Caco-2 (cell line): ENCODE measurements at places on chromosomes 13 and 19. TPM values are rescaled to one million over a fixed set of nuclear protein-coding genes. Genes with fewer than 3 reads are reported as not detected.
A peak's percentile ranks its signal among the peaks of the same experiment; 100 is the strongest.

GRCh38 chr19:55442372-55442961 lies 633 bp downstream of the SHISA7 start:
- no peak for DNase-seq

The MED4 gene
- total RNA-seq: 56.8 and 62.1 TPM in 2 replicates

DNA sequence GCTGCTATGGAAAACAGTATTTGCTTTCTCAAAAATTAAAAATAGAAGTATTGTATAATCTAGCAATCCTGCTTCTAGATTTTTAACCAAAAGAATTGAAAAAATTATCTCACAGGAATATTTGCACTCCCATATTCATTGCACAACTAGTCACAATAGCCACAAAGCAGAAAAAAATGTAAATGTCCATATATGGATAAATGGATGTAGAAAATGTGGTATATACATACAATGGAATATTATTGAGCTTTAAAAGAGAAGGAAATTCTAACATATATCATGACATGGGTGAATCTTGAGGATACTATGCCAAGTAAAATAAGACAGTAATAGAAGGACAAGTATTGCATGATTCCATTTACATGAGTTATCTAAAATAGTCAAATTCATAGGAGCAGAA lies 2753.0 kb downstream of the PCDH9 start:
- DNase-seq: no peak

The ZNF440 gene
- 12.5 and 13.4 TPM in 2 replicates for total RNA-seq

DNA sequence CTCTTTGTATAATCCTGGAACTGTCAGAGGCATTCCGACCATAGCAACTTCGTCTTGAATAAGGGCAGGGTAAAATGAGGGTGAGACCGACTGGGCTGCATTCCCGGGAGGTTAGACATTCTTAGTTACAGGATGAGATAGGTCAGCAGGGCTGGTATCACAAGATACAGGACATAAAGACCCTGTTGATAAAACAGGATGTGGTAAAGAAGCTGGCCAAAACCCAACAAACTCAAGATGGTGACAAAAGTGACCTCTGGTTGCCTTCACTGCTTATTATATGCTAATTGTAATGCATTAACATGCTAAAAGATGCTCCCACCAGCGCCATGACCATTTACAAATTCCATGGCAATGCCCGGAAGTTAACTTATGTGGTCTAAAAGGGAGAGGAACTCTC lies 27.7 kb upstream of the MBNL2 start:
- DNase-seq: peak; percentile 14

GRCh38 chr19:318509-318774 lies 26.2 kb downstream of the MIER2 start:
- no peak for DNase-seq

- DNase-seq: no peak
Measured at GRCh38 chr13:34730961-34731360, 211.1 kb upstream of the NBEA start.

The PODNL1 gene
- 0.72 TPM in 1 of 2 replicates, not detected in the other for total RNA-seq

DNA sequence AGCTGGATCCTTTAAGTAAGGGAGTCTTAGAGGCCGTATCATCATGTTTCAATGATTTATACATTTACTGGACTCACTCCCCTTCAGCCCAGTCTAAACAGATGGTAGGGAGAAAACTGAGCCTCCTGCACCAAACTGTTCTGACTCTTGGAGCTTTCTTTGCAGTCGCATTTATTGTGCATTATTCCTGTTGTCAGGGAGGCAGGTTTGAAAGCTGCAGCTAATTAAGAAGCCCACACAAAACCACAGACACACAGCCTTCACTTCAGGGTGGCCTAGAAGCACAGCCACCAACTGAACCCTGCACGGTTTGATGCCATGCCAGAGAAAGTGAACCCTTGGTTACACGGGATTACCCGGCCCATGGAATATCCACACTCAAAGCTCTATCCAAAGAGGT lies 911.0 kb downstream of the UQCRFS1 start:
- no peak for DNase-seq

DNA sequence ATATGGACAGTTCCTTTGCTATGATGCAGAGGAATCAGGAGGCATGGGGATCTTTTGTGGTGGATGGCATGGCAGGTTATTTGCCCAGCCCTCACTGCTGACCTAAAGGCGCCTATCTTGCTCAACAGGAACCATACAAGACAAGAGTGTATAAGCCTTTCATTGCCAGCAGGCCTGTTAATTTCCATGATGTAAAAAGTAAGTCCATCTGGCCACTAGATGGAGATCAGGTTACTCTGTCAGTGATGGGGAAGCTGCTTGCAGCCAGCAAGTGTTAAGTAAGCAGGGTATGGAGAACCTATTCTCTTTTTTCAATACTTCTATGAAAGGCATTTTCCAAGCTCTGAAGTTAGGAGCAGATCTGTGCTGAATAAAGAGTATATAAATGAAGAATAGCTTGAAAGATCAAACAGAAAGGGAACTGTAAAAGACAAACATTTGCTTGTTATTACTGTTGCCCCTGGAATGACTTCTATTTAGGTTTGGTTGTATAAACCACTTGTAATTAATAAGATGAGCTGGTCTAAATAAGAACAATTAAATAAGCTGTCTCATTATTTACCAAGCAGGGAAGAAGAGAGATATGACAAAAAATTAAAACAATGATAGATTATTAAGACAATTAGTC lies 210.9 kb downstream of the RGCC start:
- DNase-seq: peak; percentile 84

GRCh38 chr19:48120505-48120904 lies 9.9 kb upstream of the PLA2G4C start:
- DNase-seq: no peak

DNA sequence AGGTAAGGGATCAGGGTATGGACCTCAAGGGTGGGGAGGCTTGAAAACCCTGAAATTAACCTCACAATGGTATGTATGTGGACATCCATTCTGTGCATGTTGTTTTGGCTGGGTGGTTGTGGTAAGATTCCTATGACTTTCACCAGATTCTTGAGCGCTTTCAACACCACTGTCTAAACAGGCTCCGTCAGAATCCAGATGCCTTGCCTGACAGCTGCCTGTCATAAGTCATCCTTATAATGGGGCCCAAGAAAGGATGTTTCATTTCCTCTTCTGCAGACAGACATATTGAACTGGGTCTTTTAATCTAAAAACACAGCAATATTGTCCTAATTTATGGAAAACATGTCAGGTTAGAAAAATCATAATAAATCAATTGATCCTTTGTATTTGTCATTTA lies 41.3 kb downstream of the ALOX5AP start:
- no peak for DNase-seq

The CASP14 gene
- total RNA-seq: not detected in 2 replicates

- no peak for DNase-seq
Measured at GRCh38 chr13:90232291-90232690, 1115.2 kb upstream of the MIR17HG start.

The ZNF587 gene
- total RNA-seq: 70.5 and 78.0 TPM in 2 replicates

DNA sequence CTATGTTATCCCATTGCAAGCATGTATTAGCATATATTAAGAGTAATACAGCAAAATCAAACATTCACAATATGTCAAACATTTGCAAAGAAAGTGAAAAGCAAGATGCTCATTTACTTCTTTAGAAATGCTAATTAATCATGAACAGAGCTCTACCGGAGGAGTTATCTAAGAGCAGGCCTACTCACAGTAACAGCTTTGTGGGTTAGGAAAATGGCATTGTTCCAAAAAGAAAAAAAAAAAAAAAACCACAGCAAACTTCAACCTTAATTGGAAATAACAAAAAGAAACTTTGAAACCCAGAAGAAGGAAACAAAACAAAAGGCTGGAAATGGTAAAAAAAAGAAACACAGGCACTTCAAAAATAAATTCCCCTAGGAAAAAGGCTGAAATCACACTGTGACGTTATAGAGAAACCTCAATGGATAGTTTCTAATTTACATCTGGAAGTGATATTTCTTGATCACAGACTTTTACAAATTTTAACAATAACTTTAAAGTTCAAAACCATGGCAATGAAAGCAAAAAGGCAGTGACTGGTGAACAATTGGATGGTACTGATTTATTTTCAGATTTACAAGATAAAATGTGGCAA lies 1236.8 kb upstream of the SPRY2 start:
- no peak for DNase-seq

GRCh38 chr13:27504868-27505194 lies 54.5 kb upstream of the MTIF3 start:
- no peak for DNase-seq

DNA sequence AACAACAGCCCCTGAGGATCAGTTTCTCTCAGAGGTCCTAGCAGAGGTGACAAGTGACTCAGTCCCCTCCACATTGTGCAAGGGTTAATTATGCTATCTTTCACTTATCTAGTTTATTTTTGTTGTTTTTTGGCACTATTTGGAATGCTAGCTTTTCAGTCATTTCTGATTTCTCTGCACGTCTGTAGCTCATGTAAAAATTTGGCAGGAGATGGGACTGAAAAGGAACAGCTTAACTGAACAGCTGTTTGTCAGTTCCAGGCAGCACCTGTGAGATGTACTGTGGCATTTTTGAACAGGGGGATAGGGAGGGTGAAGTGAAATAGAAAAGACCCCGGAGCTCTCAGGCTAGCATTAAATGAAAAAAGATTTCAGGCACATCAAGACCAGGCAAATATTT lies 313.5 kb downstream of the SUCLA2 start:
- DNase-seq: no peak

DNA sequence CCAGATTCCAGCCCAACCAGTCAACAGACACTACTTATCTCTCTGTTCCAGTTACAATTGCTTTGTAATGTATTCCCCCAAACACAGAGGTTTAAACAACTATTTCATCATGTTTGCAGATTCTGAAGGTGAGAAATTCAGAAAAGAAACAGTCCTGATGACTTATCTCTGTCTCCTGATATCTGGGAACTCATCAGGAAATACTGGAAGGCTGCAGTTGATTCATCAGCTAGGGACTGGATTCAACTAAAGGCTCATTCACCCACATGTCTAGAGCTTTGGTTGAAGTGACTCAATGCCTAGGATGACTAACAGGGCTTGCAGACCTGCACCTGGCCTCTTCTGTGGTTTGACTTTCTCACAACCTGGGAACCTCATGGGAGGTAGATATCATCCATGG lies 56.6 kb upstream of the GPC6 start:
- no peak for DNase-seq
